NCI-H1048 (cell line): ENCODE measurements at places on chromosomes 7 and 10.

- no peak for DNase-seq
Observed at GRCh38 chr7:73520673-73521635, 1.1 kb downstream of the BAZ1B start.

- no peak for DNase-seq
Observed at GRCh38 chr10:69389827-69390490, 26.8 kb downstream of the TACR2 start.

DNA sequence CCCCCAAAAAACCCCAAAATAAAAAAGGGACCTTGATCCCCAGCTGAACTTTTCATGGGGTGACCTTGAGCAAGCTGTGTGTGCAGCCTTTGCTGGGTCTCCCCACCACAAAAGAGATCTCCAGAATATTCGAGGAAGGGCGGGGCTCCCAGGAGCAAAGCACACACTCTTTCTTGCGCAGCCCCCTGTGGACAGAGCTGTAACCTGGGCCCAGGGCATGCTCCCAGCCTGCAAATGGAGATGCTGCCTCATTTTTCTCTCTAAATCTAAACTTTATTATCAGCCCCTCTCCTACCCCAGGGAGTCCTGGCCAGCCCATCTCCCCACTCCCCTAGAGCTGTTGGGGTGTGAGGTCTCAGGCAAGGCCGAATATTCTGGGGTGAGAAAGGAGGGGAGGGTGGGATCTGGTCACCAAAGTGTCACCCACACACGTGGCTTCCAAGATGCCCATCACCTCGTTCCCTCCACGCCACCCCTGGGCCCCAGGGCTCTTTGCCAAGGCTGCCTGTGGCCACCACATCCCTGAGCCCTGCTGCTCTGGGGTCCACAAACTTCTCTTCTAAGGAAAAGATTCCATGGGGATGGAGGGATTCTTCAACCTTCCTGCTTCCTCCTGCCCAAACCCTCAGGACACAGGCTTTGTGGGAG, 1.7 kb upstream of the CALML3 start:
- DNase-seq: no peak

GRCh38 chr7:3277604-3278572, 23.2 kb upstream of the SDK1 start:
- DNase-seq: no peak

GRCh38 chr7:52243685-52244084, 791.7 kb upstream of the POM121L12 start:
- no peak for DNase-seq

GRCh38 chr7:65233409-65234034, 140.1 kb upstream of the ZNF92 start:
- DNase-seq: no peak

DNA sequence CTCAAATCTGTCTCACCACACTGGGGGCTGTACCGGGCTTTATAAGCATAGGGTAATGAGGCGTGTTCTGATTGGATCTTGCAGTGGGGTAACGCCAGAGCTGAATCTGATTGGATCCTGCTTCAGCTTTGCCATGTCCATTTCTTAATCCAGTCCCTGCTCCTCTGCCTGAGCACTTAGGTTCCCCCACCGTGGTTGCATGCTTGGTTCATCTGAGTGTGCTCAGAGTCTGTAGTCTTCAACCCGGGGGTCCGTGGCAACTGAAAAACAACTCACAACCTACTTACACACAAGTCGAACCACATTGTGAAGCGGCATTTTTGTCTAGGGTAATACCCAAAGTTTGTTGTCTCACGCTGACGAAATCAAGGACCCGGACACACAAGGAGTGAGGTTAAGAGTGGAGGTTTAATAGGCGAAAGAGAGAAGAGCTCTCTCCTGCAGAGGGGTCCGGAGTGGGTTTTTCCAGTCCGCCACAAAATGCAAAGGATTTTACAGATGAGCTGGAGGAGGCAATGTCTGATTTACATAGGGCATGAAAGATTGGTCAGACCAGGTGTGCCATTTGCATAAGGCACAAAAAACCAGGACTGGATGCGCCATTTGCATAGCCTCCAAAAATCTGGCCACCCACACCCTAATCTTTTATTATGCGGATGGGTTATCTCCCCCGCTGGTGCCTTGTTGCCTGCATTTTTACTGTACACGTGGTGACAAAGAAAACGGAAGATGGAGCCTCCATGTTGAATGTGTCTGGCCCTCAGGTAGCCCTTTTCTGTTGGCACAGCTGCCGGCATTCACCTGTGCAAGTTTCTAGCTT, 641.8 kb upstream of the FOXK1 start:
- DNase-seq: no peak

DNA sequence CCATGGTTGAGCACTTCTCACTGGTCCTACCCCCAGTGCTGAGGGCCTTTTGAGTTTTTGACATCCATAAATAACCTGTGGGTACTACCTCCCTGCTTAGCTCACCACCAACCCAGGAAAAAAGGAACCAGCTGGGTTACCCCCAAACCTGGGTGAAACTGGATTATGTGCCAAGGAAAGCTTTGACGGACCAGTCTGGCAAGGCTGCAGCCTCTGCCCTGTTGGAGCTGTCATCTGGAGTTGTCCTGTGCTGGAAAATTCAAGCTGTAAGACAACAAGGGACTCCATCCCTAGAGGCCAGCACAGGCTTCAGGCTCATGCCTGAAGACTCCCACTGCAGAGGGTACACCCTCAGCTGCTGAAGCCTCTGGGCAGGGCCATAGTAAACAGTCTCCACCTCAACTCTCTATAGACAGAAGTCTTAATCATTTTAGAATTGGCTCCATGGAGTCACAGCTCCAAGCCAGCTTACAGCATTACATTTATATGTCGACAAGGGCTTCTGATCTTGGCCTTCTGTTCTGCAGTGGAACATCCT, 115.5 kb upstream of the AFAP1L2 start:
- no peak for DNase-seq

GRCh38 chr10:75210282-75211006, at the start of gene VDAC2:
Gene VDAC2 (plus strand): TSS chr10:75210796. CDS start chr10:75211159, 363 bp downstream.
- DNase-seq: peak; percentile 85
